ENCODE measurements at places on chromosomes 5 and 9.

- no peak for DNase-seq
These were observed 19.2 kb downstream of the SLC23A1 start for GRCh38 chr5:139363937-139364336.

DNA sequence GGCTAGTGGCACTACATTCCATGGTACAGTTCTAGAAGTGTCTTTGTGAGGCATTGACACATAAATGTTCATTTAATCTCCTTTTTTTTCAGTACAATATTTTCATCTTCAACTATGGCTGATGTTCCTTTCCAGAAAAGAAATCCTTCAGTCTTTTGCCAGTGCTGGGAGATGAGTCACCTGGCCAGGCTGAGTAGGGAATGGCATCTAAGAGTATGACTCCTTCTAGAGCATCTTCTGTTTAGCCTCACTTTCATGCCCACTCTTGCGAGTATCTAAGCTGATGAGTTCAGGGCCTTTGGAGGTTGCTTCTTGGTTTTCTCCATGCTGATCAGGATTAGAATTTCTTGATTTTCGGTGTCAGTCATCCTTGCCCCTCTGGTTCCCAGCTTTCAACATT, 124.4 kb downstream of the SLC28A3 start:
- no peak for DNase-seq

DNA sequence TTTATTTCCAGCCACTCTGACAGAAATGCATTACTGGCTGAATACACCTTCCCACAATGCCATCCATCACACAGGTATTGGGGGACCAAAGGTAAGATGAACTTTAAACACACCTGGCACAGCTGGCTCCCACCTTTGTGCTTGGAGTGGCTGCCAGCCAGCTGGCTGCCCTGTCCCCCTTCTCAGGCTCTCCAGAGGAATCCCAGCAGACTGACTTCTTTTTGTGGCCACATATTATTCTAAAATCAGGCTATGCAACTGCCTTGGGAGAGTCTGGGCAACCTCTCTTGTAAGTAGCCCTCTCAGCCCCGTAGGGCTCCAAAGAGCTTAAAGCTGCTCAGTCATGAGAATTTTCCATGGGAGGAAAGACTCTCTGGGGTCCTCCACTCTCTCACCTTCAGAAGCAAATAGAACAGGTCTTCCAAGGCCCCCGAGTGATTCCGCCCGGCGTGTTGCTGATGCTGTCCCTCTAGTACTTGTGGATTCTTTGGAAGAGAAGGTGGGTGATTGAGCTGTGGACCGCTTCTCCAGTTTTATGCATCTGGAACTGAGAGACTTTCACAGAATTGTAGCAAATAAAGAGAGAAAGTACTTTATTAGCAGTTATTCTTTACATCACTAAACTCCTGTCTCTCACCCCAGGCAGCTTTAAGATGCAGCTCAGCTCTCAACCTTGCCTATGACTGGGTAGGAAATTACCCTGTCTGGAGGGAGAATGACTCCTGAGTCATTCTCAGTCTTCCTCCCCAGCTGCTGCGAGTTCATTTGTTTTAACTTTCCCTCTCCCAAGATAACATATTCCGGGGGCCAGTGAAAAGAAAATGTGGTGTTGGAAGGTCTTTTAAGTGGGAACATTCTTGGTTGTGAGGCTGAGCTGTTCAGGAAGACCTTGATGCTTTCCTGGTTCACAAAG, 159.4 kb upstream of the PITX1 start:
- DNase-seq, result no peak

DNA sequence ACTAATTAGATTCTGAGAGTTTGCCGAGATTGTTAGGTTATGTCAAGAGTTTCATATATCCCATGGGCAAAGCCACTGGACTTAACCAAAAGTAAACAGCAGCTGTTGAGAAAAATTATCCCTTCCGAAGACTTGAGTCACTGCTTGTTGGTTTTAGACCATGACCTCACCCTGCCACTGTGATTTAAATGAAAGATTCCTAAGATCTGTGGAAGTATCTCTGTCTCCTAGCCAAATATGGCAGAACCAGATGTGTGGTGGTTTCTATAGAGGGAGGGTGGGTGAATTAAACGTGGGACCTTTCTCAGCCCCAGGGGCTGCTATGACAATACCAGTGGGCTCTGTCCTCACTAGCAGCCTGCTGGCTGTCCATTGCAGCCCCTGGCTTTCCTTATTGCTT, 19.3 kb downstream of the DMRT3 start:
- DNase-seq, result no peak

DNA sequence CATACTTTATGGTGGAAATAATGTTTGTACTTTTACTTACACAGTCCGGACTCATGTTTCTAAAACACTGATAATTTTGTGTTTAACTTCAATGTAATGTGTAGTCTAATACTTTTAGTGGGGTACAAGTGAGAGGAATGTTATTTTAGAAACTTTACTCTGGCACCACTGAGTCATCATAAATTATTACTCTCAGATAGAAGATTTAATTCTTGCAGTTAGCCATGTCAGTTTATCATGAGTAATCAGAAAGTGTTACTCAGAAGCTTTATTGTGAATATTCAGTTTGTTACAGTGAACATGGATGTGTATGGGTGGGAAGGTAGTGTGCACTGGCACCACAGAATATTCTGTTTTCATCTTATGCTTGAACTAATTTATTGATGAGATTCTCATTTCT, 20.0 kb downstream of the OGN start:
- DNase-seq, result no peak

GRCh38 chr5:179624841-179625271, 1.4 kb upstream of the HNRNPH1 start:
- no peak for DNase-seq

GRCh38 chr9:76425677-76426453, 31.6 kb upstream of the RFK start:
- DNase-seq, result no peak

DNA sequence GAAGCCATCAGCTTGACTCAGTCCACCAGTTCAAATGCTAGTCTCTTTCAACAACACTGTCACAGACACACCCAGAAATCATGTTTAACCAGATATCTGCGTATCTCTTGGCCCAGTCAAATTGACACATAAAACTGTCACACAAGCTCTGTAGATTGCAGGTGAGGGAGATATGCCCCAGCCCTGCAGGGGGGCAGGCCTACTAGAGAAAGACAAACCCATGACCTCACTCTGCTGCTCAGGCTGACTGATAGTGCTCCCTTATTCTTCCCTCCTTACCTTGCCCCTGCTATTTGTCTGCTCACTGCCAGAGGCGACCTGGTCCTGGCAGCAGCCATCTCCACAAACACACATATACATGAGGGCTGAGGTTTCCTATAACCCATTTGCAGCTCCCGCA, 351.3 kb downstream of the DRD1 start:
- DNase-seq, result no peak

- no peak for DNase-seq
These were observed 530.8 kb upstream of the CLINT1 start for GRCh38 chr5:158389786-158390185.

DNA sequence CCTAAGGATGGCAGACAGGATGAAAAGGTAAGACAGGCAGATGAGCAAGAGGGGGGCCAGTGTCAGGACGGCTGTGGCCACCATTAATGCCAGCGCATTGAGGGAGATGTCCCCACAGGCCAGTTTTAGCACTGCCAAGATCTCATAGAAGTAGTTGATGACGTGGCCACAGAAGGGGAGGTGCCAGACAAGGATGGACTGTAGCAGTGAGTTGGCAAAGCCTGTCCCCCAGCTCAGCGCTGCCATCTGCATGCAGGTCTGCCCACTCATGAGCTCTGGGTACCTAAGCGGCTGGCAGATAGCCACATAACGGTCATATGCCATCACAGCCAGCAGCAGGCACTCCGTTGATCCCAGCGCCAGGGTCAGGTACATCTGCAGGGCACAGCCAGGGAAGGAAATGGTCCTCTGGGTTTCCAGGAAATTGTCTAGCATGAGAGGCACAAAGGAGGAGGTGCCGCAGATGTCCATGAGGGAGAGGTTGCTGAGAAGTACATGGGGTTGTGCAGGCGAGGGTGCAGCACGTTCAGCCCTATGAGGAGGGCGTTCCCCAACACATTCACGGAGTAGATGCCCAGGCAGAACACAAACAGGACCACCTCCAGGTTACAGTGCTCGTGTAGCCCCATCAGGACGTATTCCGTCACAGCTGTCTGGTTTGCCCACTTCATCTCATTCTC, 10.8 kb downstream of the OR13J1 start:
- DNase-seq, result peak; percentile 45

- no peak for DNase-seq
These were observed 72.3 kb downstream of the IQGAP2 start for GRCh38 chr5:76475385-76475784.

- no peak for DNase-seq
These were observed 9.6 kb upstream of the CATSPER3 start for GRCh38 chr5:134957920-134958608.

DNA sequence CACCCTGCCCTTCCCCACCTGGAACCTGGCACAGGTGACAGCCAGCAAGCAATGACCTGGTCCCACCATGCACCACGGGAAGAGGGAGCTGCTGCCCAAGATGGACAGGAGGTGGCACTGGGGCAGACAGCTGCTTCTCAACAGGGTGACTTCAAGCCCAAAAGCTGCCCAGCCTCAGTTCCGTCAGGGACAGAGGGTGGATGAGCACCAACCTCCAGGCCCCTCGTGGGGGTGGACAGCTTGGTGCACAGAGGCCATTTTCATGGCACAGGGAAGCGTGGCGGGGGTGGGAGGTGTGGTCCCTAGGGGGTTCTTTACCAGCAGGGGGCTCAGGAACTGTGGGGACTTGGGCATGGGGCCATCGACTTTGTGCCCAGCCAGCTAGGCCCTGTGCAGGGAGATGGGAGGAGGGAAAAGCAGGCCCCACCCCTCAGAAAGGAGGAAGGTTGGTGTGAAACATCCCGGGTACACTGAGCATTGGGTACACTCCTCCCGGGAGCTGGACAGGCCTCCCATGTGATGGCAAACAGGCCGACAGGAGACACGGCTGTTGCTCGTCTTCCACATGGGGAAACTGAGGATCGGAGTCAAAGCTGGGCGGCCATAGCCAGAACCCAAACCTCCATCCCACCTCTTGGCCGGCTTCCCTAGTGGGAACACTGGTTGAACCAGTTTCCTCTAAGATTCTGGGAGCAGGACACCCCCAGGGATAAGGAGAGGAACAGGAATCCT, 1.9 kb downstream of the CEL start:
- no peak for DNase-seq

DNA sequence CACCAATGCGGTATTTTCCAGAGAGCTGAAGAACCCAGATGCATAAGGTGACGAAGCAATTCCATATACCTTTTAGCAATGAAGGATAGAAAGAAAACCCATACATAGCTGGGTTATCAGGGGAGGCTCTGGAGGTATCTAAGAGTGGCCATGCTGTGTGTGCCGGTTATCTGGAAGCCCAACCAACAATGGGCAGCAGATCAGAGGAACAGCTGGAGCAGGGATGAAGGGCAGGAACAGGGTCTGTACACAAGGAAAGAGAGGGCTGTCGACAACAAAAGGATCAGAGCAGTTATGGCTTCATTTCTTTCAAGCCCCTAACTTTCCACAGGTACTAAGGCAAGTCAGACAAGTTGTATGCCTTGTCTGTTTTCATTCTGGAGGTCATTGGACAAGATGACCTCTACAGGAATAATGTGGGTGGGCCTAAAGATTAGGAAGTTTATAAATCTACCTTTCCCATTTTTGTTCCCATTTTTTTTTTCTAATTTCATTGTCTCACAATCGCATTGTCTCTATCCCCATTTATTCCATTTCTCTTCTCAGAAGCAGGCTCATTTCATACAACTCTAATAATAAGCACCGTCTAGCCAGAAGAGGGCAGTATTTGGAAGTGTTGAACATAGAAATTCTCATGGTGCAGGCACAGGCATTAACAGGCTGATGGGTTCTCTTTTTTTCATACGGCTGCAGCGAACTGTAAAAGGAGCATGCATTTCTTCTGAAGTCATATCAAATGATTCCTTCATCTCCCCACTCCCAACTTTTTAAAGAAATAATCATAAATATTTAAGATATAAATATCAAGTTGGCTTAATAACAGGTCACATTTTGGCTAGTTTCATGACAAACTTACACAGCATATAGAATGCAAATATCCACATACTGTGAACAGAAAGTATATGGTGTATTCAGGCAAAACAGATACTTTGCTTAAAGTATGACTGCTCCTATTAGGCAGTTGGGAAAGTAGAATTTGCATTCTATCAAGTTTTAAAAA, 63.5 kb downstream of the ZNF474 start:
- DNase-seq, result peak; percentile 65

- peak; percentile 12 for DNase-seq
These were observed 232.9 kb upstream of the MVB12B start for GRCh38 chr9:126093771-126094170.

- DNase-seq, result no peak
These were observed 26.1 kb downstream of the SPDL1 start for GRCh38 chr5:169609716-169610115.

GRCh38 chr5:131262953-131263541, 806 bp upstream of the CDC42SE2 start:
- DNase-seq, result peak; percentile 51

GRCh38 chr5:149801307-149801990, 71.3 kb downstream of the PPARGC1B start:
- peak; percentile 53 for DNase-seq

GRCh38 chr5:151903243-151903653, 21.4 kb downstream of the GLRA1 start:
- no peak for DNase-seq

DNA sequence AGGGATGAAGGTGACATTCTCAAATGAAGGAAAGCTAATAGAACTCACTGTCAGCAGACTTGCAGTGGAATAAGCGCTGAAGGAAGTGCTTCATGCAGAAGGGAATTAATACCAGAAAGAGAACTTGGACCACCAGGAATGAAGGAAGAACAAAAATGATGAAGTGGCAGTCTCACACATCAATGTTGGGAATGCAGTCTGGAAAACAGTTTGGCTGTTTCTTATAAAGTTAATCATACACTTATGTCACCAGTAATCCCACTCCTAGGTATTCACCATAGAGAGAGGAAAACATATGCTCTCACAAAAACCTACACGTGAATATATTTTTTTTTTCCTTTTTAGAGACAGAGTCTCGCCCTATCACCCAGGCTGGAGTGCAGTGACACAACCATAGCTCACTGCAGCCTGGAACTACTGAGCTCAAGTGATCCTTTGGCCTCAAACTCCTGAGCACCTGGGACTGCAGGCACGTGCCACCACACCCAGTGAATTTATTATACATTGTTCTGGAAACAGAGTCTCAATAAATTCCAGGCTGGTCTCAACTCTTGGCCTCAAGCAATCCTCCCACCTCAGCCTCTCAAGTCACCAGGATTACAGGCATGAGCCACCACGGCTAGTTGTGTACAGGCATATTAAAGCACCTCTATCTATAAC, 81.2 kb downstream of the ROR2 start:
- no peak for DNase-seq

DNA sequence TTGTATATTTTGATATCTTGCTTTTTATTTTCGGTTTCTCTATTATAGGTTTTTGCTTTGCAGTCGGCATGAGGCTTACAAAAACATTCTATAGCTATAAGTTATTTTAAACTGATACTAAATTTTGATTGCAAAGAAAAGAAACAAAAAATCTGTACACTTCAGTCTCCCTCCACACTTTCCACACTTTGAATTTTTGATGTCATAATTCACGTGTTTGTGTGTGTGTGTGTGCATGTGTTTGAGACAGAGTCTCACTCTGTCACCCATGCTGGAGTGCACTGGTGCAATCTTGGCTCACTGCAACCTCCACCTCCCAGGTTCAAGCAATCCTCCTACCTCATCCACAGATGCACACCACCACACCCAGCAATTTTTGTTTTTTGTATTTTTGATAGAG, 124.9 kb downstream of the MRPS30 start:
- DNase-seq, result no peak

GRCh38 chr9:120852240-120853010, 9.7 kb upstream of the PSMD5 start:
- no peak for DNase-seq

All from NB4 (cell line).